ENCODE measurements at places on chromosomes 4 and X.
A peak's percentile ranks its signal among the peaks of the same experiment; 100 is the strongest.

- DNase-seq: no peak
These were observed 1937.8 kb downstream of the PCDH7 start for GRCh38 chr4:32658019-32658418.

DNA sequence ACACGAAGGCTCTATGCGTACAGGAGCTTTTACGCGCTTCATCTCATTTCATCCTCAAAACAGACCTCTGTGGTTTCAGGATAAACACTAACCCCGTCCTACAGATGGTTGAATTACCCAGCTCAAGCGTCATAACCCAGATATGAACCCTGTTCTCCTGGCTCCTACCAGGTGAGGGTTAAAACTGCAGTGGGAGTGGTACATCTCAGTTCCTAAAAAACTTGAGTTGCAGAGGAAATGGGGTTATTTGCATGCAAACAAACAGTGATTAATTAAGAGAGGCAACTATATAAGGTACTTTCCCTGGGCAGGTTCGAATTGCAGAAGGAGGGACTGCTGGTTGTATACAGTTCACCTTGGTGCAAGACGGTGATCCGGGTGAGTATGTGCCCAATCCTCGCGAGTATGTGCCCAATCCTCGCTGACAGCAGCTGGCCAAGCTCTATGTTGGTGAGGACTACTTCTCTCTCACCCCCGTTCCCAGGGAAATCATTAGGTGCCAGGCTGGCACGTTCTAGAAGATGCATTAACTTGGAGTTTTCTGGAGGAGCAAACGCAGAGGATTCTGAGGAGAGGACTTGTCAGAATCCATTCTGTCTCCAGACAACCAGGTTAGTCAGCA is 72.6 kb downstream of the FHDC1 start:
- no peak for DNase-seq

GRCh38 chr4:55549888-55550287 is 3.2 kb upstream of the CLOCK start:
- no peak for DNase-seq

GRCh38 chrX:115189646-115190635 is 731 bp downstream of the RBMXL3 start:
- DNase-seq: no peak

DNA sequence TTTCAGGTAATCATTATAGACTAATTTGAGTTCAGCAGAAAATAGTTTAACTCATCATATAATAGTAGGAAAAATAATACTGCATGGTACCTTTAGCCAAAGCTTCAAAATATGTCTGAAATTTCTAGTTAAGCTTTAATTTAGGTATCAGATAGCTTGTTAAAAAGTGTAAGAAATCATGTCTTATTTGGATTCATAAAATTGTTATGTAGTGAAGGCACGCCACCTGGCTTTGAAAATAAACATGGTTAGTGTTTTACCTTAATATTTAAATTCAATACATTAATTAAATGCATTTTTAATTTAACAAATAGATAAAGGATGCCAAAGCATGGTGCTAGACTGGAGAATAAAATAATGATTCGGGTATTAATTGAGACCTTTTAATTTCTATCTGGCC is 211.4 kb downstream of the FSTL5 start:
- no peak for DNase-seq

GRCh38 chrX:136880003-136880451 is 498 bp downstream of the RBMX start:
- DNase-seq: peak; percentile 1

DNA sequence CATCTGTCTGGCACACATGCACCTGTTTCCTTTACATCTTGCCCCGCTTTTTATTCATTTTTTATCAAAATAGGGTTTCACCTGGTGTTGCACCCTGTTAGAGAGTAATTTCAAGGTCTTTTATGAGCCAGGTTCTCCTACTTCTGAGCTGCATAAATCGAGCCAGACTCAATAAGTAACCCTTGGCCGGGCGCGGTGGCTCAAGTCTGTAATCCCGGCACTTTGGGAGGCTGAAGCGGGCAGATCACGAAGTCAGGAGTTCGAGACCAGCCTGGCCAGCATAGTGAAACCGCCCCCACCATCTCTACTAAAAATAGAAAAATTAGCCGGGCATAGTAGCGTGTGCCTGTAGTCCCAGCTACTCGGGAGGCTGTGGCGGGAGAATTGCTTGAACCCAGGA is 1.0 kb upstream of the PPP2R3B start:
- no peak for DNase-seq

- DNase-seq: no peak
These were observed 131.6 kb downstream of the BCOR start for GRCh38 chrX:39966176-39966575.

DNA sequence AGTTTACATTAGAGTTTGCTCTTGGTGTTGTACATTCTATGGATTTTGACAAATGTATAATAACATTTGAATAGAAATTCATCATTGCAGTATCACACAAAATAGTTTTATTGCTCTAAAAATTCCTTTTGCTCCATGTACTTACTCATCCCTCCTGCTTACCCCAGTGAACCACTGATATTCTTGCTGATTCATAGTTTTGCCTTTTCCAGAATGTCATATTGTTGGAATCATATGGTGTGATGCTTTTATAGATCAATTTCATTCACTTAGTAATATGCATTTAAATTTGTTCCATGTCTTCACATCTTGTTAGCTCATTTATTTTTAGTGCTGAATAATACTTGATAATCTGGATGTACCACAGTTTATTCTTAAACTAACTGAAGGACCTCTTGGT is 1593.2 kb downstream of the C4orf33 start:
- no peak for DNase-seq

DNA sequence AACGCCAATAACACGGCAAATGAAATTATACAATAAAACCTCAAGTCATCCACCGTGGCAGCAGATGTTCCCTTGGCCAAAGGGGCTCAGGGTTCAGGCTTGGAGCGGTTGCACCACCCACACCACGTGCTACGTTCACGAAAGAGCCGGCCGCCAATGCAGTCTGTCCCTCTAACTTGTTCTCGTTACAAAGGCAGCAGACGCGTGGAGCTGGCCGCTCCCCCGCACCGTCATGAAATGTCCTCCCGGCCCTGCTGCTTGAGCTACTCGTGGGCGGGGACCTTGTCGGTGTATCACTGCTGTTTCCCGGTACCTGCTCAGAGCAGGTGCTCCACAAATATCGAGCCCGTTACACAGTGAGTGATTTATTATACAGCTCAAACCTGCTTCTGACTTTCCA is 36.4 kb upstream of the MAN2B2 start:
- no peak for DNase-seq

GRCh38 chr4:42781315-42781714 is 111.2 kb upstream of the GRXCR1 start:
- no peak for DNase-seq

GRCh38 chr4:1410491-1411325 is 4.5 kb upstream of the NKX1-1 start:
- DNase-seq: no peak

- no peak for DNase-seq
These were observed 92.1 kb upstream of the WDFY3 start for GRCh38 chr4:85058551-85058950.

- no peak for DNase-seq
These were observed 5.7 kb downstream of the RAB40A start for GRCh38 chrX:103513476-103514108.

DNA sequence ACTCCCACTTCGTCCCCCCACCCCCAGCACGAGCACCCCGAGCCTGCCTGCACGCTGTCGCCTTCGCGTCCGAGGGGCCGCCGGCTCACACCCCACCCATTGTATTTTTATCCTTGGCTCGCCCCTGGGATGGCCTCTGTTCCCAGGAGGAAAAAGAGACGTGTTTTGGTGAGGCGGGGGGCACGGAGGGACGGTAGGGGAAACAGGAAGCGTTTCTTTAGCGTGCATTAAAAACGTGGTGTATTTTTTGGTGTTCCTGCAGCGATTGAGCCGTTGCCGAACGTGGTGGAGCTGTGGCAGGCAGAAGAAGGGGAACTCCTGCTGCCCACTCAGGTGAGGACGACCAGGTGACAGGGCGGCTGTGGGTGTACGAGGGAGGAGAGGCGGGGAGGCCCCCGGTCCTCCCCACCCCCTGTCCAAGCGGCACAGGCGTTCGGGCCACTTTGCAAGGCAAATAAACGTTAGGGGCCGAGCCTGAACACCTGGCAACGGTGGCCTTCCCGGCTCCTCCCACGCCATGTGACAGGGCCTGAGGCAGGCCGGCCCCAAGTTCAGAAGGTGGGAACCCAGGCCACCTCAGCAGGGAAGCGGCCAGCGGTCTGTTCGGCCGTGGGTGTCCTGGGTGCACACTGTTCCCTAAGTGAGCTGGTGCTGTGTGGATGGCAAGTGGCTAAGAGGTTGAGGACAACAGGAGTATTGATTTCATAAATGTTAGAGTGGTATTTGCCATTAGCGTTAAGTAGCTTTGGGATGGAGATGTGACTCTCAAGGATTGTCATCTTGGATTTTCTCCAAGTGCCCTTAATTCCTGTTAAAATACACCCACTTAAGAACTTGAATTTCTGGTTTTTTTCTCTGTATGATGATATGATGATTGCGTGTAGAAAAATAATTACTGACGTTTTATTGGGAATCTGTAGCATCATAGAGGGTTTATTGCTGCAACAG is 1.1 kb downstream of the TMEM131L start:
- no peak for DNase-seq

DNA sequence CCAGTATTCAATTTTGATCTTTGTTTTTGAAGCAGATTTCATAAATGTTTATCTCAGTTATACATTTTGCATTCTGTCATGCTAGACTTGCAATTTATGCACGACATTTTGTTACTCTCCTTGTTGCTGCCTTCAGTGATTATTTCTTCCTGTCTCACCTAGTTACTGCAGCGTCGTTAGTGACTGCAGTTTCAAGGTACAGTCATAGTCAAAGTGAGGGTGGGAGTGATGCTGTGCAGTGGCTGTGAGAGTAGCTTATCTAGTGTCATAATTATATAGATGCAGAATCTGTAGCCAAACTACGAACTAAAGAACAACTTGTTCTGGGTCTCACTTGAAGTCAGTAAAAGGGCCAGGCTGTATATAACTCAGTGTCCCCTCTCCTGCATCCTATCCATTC is 69.8 kb downstream of the GPR101 start:
- DNase-seq: no peak

GRCh38 chrX:101668143-101668542 is 8.5 kb upstream of the ARMCX2 start:
- no peak for DNase-seq

DNA sequence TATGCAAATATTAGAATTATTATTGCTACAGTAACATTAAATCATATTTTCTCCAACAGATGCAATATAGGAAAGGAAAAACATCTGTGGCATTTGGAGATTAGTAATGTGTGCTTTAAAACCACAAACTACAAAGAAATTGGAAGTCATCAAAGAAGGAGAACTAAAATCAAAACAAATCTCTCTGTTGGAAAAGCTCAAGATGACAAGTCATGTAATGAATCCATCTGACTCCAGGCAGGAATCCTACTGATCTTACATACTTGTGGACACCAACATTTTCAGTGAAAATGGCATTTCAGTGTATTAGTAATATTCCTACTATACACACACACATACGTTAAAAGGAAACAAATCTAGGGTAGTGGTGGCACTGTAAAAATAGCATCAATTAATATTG is 98.2 kb downstream of the SLC39A8 start:
- DNase-seq: no peak

DNA sequence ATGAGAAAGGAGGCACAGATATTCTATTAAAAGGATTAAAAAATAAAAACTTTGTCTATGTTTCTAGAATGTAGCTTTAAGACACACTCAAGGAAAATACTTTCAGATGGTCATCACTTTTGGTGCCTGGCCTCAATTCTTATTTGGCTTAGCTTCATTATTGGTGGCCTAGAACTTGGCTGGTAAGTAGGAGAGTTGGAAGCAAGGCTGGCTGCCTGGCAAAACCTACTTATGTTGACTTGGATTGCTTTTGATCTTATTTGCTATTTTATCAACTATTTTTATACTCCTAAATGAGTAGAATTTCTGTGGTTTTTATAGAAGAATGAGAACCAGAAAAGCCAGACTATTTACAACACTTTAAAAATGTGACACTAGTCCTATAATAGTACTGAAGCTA is 35.3 kb upstream of the JADE3 start:
- no peak for DNase-seq

- DNase-seq: no peak
These were observed 135.5 kb downstream of the TMEM47 start for GRCh38 chrX:34521563-34521962.

DNA sequence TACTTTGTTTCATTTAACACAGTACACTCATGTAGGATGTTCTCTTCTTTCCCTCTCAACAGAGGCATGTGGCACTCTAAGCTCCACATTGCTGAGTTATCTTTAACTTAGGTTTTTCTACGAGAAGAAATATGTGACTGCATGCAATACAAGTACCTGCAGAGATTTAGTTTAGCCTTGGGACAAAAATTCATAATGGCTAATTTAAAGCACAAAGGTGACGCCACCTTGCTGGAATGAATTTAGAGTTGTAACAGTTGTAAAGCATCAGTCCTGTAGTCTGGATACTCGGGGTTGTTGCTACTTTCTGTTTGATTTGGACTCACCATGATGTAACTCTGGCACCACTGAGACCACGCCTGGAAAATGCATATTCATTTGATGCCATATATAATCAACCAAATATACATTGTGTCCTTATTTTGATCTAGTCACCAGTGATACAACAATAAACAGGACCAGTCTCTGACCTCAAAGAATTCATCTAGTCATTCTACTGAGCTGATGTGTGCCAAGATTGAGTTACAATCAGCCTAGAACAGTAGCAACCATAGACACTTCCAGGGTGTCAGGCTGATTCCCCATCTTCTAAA is 451.0 kb upstream of the ZFP42 start:
- DNase-seq: no peak

- no peak for DNase-seq
These were observed 954.0 kb upstream of the TENM3 start for GRCh38 chr4:181289198-181289597.

- no peak for DNase-seq
These were observed 259.8 kb downstream of the FBXO8 start for GRCh38 chr4:174023641-174024040.

DNA sequence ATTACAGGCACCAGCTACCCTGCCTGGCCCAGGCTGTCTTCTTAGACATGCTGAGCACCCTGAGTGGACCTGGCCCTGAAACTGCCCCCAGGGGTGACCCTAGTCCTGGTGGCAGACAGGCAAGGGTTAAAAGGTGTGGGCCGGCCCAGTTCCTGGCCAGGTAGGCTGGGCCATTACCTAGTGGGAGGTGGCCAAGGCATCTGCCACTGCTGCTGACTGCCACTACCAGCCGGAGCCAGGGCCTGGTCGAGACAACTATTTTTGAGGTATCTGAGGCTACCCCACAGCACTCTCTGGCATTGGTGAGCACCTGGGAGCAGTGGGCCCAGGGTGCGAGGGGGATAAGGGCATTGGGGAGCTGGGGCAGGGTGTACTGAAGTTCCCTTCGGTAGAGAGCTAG is at the start of gene CCDC120:
TSS of gene CCDC120 (plus strand) at position 206 of the 400 bp plus-strand sequence. CDS start 3,043 bp downstream, outside the sequence.
- no peak for DNase-seq

GRCh38 chrX:119692191-119693039 is 553 bp downstream of the SEPTIN6 start:
- no peak for DNase-seq

DNA sequence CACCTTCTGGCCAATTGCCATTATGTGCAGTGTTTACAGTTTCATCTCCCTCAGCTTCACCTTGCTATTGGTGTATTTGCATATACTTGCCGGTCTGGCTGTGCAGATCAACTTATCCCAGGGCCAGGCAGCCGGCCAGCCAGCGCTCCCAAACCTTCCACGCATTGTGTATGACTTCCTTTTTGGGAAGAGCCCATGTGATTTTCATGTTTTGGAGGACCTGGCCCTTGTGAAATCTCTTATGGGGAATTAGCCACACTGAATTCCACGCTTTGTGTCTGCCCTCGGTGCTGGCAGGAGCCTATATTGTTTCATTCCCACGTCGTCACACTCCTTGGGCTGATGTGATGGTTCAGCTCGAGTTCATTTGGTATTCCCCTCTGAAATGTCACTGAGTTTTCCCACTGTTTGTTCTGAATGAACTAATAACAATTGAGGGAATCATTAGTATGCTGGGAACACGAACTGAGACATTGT is 6.0 kb upstream of the PDLIM3 start:
- DNase-seq: no peak

All from stimulated activated CD8-positive, alpha-beta memory T cell treated with anti-CD3 and anti-CD28 coated beads, Interleukin-4, amount 100 ng/mL, for 1 hour (primary cell).